ENCODE measurements at places on chromosomes 3 and 15.

DNA sequence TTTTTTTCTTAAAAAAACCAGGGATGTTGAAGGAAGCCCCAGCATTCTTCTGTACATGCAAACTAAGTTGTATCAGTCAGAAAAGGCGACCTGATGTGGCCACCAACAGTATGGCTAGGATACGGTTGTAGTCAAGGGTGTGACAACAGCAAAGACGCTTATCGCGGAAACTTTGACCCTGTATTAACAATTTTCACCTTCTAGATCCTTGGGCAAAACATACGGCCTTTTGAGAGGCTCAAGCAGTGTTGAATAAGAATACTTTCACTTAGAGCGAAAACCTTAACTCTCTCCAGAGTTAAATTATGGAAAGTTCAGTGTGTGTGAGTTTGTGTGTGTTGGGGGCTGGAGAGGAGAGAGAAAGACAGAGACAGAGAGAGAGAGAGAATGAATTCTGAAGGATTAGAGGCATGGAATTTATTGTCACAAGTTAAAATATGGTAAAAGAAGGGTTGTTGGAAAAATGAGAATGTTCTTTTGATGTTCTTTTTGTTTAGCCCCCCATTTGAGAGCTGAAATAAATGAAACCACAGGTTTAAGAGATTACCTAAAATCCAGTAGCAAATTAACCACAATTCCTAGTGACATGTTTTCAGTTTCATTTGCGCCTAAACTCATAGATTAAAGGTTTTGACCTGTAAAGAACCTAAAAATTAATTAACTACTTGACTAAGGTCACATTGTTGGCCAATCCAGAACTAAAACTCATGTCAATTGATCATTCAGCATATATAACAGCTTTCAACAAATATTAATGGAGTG is 9.2 kb downstream of the ALCAM start:
- DNase-seq, result no peak

- no peak for DNase-seq
Measured at GRCh38 chr3:87423336-87423735, 147.0 kb upstream of the POU1F1 start.

DNA sequence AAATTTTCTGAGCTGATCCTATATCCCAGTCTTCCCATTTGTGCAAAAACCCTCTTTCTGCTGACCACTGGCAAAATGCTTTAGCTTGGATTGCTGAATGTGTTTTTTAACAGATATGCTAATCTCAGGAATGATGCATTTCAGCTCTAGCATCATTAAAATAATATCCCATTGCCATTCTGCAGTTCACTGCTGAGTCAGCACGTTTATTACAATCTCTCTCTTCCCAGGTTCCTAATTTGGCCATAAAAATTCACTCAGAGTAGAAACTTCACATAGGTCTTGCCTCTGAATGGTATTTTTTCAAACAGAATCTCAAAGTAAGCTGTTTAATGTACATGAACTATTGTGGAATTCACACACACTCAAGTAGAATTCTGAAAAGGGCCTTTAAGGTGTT is 509.6 kb upstream of the SUCLG2 start:
- no peak for DNase-seq

- DNase-seq, result peak; percentile 70
Measured at GRCh38 chr3:77039606-77040171, at the start of gene ROBO2. Gene ROBO2, plus strand, starts transcription at chr3:77040099. Its CDS starts 687 bp downstream, at chr3:77040786.

DNA sequence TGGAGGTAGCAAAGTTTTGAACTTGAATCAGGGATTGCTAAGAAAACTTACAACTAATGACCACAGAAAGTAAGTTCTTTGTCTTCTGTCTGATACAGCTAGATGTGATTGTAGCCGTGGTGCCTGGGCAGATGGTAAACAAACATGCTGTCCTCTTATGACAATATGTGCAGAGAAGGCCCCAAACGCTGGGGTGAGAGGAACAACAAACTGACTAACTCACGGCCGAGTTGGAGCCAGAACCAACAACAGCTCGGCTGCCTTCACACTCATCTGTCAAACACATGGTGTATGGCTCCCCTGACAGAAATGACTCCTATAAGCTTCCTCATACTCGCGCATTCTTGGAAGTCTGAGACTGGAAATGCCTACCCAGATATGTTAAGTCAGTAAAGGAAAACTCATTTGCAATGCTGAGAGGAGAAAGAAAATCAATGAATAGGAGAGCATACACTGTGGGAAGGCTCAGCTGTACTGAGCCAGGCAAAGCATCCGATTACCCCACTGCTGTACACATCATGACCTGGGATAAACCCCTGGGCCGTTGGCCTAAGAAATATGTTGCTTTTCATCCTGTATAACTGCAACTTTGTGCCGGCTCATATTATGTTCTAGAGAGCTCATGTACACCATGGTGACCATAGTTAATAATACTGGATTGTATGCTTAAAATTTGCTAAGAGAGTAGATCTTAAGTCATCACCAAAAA is 5.7 kb downstream of the THBS1 start:
- no peak for DNase-seq

DNA sequence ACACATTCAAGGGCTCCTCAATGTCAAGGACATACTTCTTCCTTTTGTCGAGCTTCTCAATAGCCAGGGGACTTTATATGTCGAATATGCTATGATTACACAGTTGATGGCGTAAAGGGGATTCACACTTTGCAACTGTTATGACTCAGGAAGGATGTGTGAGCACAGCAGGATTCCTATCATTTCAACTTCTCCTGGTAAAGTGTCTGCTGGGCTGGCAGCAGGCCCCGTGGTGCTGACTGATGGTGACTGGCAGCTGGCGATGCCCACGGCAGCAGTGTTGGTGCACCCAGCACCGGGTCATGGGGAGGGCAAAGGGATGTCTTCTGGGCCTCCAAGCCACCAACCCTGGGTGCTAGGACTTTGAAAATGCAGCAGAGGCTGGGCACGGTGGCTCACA is 44.8 kb upstream of the GNB5 start:
- no peak for DNase-seq

DNA sequence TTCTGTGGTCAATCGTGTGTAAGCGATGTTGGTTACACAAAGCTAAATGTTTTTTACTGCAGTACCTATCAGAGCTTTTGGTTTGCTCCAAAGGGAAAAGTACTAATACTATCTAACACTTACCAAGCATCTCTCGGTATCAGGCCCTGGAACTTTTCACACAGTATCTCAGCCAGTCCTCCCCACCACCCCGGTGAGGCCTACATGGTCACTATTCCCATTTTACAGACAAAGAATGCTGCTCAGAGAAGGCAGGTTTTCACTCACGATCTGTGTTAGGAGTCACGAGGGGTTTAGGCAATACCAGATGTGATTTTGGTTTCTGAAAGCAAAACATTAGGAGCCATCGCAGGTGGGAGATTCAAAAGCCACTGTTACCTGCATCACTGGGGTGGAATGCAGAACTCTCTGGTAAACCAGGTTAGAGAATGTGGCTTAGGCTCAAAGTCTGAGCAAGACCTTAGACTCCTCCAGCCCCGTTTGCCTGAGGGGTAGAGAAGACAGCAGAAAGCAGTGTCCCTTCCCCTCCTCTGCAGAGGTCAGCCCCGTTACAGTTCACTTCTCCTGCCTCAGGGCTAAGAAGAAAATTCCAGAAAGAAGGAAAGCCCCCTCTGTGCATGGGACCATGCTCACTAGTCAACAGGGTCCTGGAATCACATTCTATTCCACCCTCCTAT is 57.2 kb downstream of the XXYLT1 start:
- no peak for DNase-seq

All from neuronal stem cell (in vitro differentiated cells).